Mucosa of gallbladder (tissue), 1 donor: ENCODE measurements at places on chromosomes 6 and 20.

GRCh38 chr6:7787137-7787608 is 61.3 kb downstream of the BMP6 start:
- peak; percentile 65 for DNase-seq

- no peak for DNase-seq
Measured at GRCh38 chr6:131917763-131918649, 33.2 kb downstream of the CCN2 start.

DNA sequence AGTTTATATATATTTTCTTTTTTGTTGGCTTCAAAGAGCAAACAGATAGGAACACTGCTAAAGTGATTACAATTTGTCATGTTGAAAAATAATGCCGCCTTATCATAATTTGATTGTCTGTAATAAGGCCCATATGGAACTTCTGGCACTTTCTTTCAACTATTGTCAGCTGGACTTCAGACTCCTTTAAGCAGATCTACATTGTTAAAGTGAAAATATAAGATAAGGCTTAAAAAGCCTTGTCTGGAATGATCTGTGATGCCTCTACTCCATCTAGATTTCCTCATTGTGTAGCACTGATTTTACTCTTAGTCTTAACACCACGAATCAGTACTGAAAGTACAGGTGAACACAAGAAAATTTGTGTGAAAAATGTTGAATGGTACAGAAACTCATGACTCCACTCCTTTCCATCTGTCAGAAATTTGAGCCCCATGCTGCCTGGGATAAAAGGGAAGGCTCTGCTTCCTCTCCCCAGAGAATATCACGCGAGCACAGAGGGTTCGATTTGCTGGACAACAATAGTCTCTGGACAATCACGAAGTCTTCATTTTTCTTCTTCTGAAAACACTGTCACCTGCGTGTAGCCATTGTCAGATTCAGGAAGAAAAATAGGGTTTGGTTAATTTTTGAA is 56.0 kb downstream of the BCAS1 start:
- DNase-seq: no peak

GRCh38 chr6:36649086-36649485 is 29.4 kb upstream of the CDKN1A start:
- no peak for DNase-seq

- no peak for DNase-seq
Measured at GRCh38 chr6:143707697-143708096, 29.9 kb downstream of the PHACTR2 start.

- DNase-seq: no peak
Measured at GRCh38 chr6:144590532-144590931, 305.4 kb downstream of the UTRN start.

DNA sequence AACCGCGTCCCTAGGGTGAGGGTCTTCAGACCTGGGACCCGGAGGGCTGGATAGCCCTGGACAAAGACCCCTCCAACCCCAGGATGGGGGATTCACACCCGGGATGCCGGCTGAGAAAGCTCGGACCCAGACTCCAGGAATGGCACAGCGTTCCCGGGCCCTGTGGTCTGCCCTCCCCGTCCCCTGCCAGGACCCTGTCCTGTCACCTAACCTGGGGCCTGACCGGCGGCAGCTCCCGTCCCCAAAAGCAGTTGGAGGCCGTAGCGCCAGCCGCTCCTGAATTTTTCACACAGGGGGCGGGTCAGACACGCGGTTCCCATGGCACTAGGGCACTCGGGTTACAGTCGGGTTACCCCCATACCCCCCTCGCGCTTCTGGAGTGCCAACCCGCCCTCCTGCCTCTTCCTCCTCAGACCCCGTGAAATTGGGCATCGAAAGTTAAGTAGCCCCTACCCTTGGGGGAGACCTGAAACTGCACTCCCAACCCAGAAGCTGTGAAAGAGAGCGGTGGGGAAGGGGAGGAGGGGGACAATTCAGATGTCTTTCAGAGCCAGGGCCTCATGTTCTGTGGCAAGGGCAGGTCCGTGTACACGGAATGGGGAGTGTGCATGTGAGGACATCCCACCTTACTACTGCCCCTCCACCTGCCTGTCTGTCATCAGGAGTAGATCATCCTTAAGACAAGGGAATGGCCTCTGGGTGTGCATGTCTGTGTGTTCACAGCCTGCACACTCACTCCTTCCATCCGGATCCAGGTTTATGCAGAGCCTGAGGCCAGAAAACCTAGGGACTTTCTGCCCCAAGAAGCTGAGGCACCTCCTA is 595 bp downstream of the REM1 start:
- no peak for DNase-seq

DNA sequence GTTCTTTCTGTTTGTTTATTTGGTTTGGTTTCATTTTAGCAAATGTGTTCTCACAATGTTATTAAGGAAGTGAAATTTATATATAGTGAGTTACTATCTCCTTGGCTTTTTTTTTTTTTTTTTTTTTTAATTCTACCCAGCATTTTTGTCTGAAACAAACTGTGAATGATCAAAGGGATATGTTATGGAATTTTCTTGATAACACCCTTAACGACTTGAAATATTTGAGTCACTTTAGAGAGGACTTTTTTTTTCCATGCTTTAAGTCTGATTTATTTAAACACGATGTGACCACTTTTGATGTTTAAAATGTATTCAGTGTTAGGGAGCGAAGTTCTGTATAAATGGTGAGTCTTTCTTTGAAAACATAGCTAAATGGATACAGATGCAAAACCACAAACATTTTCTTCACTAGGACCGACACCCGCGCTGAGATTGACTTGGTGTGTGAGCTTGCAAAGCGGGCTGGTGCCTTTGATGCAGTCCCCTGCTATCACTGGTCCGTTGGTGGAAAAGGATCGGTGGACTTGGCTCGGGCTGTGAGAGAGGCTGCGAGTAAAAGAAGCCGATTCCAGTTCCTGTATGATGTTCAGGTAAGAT is 149.7 kb downstream of the MTHFD1L start:
- no peak for DNase-seq

GRCh38 chr6:117138920-117139319 is 126.4 kb upstream of the VGLL2 start:
- DNase-seq: no peak

DNA sequence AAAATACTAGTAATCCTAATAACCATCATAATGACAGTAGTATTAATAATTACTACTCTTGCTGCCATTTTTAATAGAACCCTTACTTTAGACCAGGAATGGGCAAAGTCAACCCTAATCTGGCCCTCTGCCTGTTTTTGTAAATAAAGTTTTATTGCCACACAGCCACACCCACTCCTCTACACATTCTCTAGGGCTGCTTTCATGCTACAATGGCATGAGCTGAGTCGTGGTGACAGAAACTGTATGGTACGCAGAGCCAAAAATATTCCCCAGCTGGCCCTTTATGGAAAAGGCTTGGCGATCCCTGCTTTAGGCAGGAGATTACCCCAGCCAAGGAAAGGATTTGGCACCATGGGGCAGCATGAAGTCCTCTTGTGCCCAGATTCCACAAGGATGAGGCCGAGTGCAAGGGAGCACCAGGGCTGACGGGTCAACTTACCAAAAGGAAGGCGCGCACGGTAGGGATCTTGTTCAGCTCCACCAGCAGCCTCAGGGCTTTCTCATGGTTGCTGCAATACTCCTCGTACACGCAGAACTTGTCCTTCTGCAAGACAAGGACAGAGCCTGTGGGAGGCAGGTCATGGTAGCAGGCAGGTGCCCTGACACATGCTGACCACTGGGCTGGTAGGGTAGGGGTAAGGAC is 93.6 kb downstream of the PREX1 start:
- no peak for DNase-seq

DNA sequence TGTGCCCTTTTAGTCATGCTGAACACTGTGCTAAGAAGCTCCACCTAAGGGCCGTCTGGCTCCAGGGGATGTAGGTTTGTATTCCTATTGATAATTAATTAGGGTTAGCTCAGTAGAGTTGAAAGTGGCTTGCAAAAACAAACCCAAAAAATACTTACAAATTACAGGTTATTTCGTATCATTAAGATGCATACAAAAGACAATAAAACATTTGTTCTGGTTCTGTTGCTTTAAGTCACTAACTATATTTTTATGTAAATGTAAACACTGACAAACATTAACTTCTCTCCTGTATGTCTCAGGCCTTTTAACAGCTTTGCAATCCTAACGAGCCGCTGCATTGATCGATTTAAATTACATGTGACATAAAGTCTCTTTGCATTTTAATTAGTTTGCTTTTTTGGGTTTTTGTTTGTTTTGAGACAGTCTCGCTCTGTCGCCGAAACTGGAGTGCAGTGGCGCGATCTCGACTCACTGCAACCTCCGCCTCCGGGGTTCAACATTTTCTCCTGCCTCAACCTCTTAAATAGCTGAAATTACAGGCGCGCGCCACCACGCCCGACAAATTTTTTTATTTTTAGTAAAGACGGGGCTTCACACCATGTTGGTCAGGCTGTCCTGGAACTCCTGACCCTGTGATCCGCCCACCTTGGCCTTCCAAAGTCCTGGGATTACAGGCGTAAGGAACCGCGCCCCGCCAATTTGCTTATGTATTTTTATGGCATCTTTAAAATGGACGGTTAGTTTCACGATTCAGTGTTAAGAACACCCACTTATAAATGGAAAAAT is 110.9 kb downstream of the HFE start:
- peak; percentile 38 for DNase-seq

- DNase-seq: peak; percentile 64
Measured at GRCh38 chr6:167567142-167568033, 242.5 kb downstream of the TTLL2 start.

DNA sequence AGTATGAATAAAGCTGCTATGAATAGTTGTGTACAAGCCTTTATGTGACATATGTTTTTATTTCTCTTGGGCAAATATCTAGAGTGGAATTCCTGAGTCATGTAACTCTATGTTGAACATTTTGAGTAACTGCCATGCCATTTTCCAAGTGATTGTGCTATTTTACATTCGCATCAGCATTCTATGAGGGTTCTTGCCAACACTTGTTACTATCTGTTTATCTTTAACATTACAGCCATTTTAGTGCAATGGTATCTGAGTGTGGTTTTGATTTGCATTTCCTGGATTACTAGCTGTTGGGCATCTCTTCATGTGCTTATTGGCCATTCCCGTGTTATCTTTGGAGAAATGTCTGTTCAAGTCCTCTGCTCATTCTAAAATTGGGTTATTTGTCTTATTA is 19.1 kb downstream of the MYT1 start:
- DNase-seq: no peak

DNA sequence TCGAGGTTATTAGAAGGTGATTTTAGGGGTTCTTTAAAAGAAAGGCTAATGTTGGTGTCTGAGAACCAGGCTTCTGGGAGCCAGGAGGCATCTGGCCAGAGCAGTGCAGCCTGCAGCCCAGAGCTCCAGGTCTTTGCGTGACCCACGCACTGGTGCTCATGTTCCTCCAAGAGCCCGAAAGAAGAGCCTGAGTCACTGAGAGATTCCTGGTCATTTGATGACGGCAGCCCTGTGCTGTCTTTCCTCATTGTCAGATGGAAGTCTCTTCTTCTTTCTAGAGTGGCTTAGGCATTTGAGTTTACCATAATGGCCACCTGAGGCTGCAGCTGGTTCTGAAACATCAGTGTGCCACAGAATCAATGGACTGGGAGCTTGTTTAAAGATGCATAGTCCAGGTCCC is 46.4 kb downstream of the CD109 start:
- no peak for DNase-seq

DNA sequence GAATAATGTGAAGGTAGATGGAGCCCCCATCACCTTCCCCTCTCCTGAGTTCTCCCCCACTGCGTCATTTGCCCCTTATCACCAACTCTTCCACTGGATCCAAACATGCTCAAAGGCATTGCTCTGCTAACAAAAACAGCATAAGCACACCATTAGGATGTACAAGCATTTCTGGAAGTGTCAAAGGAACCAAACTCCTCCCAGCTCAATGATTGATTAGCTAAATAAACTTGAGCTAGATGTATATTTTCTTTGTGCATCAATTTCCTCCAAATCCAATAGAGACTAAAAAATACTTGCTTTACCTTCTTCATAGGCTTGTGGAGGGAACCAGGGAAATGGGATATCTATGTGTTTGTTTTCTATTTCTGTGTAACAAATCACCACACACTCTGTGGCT is 248.4 kb upstream of the JARID2 start:
- DNase-seq: no peak

DNA sequence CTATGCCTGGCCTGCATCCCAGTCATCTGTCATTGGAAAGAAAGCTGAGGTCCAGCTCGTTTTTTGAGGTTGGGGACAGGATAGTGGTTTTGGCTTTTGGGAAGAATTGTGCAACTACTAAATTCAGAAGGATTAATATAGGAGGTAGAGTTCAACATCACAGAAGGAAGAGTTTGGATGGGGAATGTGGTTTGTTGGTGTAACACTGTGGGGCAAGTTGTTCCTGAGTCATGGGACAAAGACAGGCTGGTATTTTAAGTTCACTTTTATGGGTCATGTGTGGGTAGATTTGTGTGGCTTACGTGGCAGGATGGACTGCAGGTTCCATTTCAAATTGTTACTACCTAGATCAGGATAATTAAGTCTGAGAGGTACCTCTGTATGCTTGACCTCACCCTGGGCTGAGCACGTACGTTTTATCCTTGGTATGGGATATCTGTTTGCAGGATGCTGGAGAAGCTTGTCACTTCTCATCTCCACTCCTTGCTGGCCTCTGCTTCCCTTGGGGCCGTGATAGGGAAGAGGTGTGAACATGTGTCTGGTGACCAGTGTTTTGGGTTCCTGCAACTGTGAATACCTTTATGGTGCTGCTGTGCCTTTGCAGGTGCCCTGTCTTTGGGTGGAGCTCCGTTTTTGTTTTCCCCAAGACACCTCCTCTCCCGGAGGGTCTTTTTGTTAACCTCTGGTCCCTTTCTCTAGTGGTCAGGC is 177.6 kb downstream of the JARID2 start:
- DNase-seq: no peak
